ENCODE measurements at places on chromosomes 13 and 19.

DNA sequence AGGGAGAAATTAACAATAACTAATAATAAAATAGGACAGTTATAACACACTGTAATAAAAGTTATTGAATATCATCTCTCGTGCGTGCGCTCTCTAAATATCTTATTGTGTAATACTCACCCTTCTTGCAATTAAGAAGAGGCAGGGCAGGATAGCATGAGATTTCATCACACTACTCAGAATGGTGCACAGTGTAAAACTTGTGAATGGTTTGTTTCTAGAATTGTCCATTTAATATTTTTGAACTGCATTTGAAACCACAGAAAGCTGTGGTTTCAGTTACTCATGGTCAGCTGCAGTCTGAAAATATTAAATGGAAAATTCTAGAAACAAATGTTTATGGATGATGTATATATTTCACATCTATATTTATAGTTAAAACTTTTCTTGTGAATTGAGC, 161.1 kb downstream of the DCT start:
- no peak for DNase-seq

- DNase-seq: peak; percentile 57
Measured at GRCh38 chr19:18112989-18113478, 15.5 kb downstream of the MAST3 start.

- no peak for DNase-seq
Measured at GRCh38 chr13:98162935-98163334, 14.1 kb downstream of the RNF113B start.

DNA sequence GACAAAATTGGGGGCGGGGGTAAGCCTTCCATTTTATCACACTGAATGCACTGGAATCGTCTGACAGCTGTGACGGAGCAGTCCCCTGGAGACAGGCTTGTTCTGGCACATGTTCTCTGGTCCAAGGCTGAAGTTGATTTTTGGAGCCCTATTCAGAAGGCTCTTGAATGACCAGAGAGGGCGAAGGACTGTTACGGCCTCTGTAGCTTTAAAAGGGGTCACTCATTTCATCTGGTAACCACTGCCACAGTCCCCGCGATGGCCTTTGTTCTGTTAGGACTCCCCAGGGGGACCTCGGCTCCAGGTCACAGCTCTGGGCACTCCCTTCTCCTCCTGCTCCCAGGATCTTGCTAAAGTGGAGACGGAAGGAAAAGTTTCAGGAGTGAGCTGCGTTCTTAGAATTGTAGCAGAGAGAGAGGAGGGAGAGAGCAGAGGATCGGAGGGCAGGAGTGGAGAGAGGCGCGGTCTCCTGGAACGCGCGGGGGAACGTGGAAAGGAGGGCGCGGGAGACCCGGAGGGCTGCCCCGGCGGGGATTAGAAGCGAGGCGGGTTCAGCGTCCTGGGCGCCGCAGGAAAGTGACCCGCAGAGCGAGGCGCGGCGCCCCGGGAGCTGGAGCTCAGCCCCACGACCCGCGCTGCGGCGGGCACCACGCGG, 134.3 kb upstream of the MYO16 start:
- DNase-seq: no peak

DNA sequence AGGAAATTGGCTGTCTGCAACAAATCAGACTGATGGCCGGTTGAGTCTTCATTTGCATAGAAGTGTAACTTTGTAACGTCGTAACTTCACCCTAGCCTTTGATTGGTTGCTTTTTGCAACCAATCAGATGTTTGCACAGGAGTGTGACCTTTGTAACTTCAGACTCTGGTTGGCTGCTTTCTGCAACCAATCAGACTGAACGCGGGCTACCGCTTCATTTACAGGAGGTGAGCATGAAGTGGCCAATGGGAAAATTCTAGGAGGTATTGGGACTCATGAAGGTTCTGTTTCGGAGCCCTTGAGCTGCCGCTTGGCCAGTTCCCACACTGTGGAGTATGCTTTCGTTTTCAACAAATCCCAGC, 441 bp upstream of the ZNF559 start:
- peak; percentile 43 for DNase-seq

DNA sequence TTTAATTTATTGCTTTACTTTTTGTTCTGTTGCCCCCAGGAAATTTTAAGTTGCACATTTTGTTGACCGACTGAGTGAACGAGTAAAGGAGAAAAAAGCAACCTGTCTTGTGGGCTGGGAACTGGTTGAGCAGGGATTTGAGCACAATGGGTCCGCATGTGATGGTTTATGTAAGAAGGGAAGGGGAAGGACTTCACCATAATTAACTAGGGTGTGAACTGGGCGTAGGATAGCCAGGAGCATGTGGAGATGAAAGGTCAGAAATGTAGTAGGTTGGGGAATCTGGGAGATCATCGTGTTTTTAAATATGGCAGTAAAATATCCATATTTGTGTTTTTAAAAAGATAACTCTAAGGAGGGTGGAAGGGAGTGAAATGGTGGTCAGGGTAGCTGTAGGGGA, 99.9 kb downstream of the GPC5 start:
- DNase-seq: no peak

- DNase-seq: no peak
Measured at GRCh38 chr13:110789871-110790270, 76.4 kb downstream of the ING1 start.

GRCh38 chr13:83634601-83635000, 247.7 kb downstream of the SLITRK1 start:
- no peak for DNase-seq

- no peak for DNase-seq
Measured at GRCh38 chr19:39423258-39424086, 11.0 kb downstream of the PLEKHG2 start.

- no peak for DNase-seq
Measured at GRCh38 chr13:76048675-76049375, 412.7 kb downstream of the LMO7 start.

- DNase-seq: no peak
Measured at GRCh38 chr19:7879836-7880235, 5.6 kb upstream of the PRR36 start.

DNA sequence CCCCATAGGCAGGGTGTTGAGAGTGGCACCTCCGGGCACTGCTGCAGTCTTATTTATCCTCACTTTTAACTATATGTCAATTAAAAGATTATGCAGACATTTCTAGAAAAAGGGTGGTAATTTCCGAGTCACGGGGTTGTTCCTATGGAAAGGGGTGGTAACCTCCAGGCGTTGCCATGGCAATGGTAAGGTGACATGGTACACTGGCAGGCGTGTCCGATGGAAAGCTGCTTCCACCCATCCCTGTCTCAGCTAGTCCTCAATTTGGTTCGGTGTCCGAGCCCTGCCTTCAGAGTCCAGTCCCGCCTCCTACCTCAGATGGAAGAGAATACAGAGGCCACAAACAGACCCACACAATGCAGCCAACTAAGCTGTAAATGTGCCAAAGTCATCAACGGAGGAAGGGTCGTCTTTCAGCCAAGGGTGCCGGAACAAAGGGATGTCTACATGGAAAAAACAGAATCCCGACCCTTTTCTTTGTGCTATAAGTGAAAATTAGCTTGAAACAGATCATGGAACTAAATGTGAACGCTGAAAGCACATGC, 72.6 kb upstream of the C13orf46 start:
- no peak for DNase-seq

DNA sequence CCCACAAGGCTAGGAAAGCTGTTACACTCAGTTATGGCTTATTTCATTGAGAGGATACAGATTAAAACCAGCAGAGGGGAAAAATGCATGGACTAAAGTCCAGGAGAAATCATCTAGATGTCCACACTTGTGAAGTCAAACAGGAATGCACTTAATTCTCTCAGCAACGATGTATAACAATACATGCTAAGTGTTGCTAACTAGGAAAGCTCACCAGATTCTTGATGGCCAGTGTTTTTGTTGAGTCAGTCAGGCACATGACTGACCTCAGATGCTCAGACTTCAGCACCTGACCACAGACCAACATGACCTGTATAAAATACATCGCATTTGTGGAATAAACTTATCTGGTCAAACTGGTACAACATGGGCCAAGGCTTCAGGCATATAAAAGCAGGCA, 470.2 kb upstream of the PRR20A start:
- DNase-seq: no peak

- no peak for DNase-seq
Measured at GRCh38 chr13:99294958-99295357, 12.2 kb downstream of the GPR183 start.

- DNase-seq: no peak
Measured at GRCh38 chr13:46342538-46342937, 44.5 kb downstream of the RUBCNL start.

- no peak for DNase-seq
Measured at GRCh38 chr13:43389983-43390382, 366.6 kb downstream of the DNAJC15 start.

DNA sequence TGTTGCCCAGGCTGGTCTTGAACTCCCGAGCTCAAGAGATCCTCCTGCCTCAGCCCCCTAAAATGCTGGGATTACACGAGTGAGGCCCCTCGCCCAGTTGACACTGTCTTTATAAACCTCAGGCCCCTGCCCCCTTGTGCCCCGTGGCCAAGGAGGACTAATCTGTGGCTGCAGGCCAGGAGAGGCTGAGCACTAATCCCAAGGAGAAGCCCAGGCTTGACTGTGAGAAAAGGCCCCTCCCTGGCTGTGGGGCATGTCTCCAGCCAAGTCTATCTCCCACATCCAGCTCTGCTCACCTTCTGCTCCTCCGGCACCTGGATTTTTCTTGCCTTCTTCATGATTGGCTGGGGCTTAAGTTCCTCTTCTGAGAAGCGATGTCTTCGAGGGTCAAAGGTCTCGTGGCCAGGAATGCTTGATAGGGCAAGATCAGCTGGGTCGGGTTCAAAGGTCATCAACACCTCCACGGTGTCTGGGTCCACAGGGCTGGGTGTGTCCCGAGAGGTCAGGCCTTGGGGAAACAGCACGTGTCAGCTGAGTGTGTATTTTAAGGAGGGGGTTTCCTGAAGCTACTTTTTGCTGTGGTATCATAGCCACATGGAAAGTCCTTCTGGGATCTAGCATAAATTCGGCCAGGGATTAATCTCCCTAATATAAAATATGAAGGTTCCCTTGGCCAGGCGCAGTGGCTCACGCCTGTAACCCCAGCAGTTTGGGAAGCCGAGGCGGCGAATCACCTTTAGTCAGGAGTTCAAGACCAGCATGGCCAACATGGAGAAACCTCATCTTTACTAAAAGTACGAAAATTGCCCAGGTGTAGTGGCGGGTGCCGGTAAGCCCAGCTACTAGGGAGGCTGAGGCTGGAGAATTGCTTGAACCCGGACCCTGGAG, 3.8 kb downstream of the DBP start:
- DNase-seq: no peak

- no peak for DNase-seq
Measured at GRCh38 chr13:93066187-93066586, 160.4 kb upstream of the GPC6 start.

GRCh38 chr13:23687614-23688013, 117.4 kb downstream of the TNFRSF19 start:
- DNase-seq: no peak

All from hypothalamus (tissue), 51 donors.